ENCODE measurements at places on chromosomes 12 and 14.

DNA sequence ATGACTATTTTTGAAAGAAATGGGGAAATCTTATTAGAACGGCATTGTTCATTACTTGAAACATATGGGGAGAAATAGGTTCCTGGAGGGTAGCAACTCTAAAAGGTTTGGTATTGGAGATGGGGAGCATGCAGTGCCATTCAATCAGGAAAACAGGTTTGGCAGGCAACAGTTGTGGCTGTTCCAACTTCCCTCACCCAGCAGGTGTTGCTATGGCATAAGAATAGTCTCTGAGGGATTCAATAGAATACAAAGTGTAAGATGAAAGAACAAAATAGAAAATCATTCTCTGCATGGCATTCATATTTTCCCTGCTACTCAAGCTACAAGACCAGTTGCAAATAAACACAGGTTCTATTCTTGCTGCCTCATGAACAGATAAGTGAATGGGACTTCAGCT is 393.3 kb upstream of the RPL10L start:
- DNase-seq: no peak

GRCh38 chr12:104852896-104853295 is 105.2 kb downstream of the SLC41A2 start:
- DNase-seq: no peak

DNA sequence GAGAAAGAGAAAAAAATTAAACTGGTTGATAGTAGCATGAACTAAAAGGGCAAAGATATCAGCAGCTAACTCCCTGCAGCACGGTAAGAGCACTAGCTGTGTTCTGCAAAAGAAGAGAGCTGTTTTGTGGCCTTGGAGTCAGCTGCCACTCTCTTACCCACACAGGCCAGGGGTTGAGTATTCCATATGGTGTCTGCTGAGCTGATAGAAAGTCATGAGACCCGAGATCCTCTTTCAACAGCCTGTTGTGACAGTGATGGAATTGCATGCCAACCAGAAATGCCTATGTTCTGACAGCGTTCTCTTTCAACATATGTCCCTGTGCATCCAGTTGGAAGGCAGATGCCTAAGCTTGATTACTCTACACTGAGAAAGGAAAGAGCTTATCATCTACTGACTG is 39.9 kb downstream of the TMTC1 start:
- DNase-seq: no peak

DNA sequence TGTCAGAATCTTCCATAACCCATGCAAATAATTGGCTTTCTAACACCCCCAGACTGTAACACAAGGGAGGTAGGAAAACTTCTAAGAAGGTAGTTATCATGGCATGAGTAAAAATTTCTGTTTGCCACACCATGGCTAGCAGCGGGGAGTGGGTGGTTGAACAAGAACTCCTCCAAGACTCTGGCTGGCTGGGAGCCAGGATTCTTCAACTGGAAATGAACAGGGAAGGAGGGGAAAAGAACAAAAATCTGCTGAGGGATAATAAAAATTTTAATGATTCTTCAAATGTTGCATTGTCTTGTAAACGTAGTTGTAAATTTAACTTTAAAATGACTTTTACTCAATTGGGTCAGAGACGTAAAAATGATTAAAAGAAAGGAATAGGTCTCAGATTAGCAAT is 78.9 kb downstream of the AKAP6 start:
- DNase-seq: no peak

GRCh38 chr14:85688006-85688405 is 158.1 kb downstream of the FLRT2 start:
- DNase-seq: no peak

GRCh38 chr14:95085321-95085720 is 72.0 kb downstream of the DICER1 start:
- DNase-seq: no peak

- DNase-seq: no peak
Observed at GRCh38 chr12:4160314-4161040, 113.1 kb upstream of the CCND2 start.

GRCh38 chr12:6735448-6736191 is 11.8 kb downstream of the COPS7A start:
- peak; percentile 43 for DNase-seq

DNA sequence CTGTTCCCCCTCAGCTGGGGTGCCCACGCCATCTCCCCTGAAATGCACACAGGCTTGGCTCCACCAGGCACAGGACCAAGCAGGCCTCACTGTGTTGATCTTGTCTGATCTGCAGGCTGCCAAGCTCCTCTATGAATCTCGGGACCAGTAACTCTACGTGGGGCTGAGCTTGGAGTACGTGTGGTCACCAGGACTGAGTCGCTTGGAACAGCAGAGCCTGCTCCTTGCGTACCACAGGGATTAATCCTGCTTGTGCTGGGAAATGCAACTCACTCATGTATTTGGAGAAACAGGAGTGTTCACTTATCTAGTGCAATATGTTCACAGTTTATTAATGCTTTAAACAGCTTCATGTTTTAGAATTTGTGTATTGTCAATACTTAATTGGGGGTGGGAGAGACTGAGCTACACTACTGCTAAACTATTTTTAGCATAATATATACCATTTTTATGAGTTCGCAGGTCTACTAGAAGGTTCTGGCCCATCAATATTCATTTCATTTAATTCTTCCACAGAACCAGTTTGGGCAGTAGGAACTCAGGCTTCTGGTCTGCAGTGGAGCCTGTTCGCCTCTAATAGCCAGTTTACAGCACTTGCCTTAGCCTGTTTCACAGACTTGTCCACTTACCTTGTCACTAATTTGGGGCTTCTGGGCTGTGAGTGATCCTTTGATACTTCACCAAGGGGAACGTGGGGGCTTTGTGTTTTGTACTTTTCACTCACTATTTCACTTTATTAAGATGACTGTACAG is 17.4 kb downstream of the ZFYVE21 start:
- DNase-seq: no peak

DNA sequence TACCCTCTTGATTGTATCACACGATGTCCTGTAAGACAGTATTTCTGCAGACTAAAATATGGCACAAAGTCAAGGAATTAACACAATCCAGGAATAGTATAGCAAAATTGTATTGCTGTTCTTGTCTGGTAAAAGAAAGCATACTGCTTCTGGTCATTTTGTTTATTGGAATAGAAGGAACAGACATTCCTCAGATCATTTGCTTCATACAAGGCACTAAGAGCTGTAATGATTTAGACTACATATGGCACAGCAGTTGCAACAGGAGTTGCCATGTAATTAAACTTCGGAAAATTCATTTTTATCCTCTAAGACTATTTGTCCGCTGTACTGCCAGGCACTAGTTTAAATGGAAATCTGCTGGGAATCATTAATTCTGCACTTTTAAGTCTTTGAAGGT is 7.6 kb upstream of the KERA start:
- no peak for DNase-seq

- no peak for DNase-seq
Observed at GRCh38 chr14:101195309-101195901, 291.9 kb upstream of the RTL1 start.

DNA sequence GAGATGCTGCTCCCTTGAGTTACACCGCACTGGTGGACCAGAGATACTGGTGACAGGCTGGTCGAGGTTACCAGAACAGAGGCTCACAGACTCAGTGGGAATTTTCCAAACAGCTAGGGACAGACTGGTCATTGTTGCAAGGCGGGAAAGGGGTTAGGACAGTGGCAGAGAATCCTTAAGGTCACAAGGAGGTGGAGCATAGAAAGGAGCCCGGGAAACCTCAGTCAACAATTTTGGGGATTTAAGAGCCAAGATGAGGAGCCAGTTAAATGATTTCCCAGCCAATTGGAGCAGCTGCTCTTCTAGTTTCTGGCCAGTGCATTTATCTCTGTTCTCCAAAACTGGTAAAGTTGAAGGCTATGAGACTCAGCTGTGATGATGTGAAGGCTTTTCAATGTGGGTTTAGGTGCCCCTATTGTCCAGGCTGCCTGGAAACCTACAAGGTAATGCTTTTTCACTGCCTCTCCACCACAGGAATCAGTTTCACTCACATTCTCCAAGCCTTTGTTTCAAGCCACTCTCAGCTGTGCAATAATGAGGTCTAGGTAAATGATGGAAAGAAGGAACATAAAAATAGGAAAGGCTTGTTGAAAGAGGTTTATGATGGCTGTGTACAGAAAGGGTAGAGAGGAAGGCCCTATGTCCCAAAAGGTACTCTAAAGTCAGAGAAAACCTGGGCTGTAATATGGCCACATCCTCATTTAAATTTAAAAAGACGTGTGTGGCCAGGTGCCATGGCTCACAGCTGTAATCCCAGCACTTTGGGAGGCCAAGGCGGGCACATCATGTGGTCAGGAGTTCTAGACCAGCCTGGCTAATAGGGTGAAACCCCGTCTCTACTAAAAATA is 7.0 kb upstream of the TNS2 start:
- DNase-seq: no peak

DNA sequence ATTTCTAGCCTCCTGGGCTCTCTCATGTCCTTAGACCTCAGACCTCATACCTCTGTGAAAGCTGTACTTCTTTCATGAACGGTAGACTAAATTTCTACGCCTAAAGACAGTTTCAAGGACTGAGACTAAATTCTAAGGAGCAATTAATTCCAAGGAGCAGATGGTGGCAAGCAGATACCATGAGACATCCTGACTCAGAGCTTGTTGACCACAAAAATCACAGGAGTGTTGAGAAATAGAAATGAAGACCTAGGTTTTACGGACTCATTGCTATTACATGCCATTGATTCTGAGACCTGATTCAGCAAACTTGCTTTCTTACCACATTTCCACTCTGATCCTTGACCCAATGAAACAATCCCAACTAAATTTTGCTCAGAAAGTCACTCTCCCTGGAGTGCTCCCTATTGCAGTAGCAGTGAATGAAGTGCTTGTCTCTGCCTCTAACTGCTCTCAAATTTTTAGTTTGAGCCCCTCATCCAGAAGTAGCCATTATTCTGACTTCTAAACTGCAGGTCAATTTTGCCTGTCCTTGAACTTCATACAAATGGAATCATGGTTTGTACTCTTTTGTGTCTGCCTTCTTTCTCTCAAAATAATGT is 52.0 kb downstream of the PEX5 start:
- no peak for DNase-seq

- DNase-seq: no peak
Observed at GRCh38 chr12:122878780-122879612, 16.9 kb downstream of the VPS37B start.

DNA sequence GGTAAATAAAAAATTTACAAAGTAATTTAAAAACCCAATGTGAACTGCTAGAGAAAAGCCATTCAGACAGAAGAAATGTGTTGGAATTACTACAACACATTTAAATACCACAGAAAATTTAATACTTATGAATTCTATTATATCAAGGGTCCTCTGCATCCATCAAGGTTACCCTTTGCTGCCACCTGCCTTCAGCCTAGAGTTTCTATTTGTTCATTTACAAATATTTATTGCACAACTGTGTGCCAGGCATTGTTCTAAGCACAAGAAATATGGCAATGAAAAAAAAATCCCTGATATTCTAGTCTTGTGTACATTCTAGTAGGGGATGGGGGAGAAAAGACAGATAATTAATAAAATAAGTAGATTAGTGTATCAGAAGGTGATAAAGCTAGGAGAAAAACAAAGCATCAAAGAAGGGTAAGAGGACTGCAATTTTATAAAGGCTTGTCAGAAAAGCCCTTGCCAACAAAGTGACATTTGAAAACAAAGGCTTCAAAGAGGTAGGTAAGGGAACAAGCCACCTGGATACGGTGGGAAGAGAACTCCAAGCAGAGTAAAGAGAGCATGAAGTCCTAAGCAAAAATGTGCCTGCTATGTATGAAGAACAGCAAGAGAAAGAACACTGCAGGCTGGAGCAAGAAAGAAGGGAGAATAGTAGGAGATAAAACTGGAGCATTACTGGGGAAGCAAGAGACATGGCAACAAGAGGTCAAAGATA is 59.1 kb upstream of the SLC6A13 start:
- no peak for DNase-seq

GRCh38 chr14:35355981-35356841 is 48.3 kb downstream of the NFKBIA start:
- no peak for DNase-seq

GRCh38 chr14:99717682-99718013 is 33.5 kb downstream of the CYP46A1 start:
- no peak for DNase-seq

DNA sequence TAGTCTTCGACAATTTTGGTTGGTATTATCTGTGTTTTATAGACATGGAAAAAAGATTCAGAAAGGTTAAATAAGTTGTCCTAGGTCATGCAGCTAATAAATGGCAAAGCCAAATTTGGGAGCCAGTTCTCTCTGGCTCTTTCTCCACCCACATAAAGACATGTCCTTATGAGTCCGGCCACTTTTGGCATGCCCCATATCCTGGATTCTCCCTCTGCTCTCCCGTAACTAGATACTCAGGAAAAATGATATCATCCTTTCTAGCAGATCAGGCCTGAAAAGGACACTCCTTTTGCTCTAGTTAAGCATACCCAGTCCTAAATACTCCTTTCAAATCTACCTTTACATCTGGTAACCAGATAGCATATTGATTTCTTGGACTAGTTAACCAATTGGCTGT is 64.4 kb downstream of the TTLL5 start:
- no peak for DNase-seq

GRCh38 chr14:100436745-100437406 is 113.7 kb downstream of the SLC25A47 start:
- no peak for DNase-seq

- no peak for DNase-seq
Observed at GRCh38 chr12:4082809-4083403, 190.7 kb upstream of the CCND2 start.

DNA sequence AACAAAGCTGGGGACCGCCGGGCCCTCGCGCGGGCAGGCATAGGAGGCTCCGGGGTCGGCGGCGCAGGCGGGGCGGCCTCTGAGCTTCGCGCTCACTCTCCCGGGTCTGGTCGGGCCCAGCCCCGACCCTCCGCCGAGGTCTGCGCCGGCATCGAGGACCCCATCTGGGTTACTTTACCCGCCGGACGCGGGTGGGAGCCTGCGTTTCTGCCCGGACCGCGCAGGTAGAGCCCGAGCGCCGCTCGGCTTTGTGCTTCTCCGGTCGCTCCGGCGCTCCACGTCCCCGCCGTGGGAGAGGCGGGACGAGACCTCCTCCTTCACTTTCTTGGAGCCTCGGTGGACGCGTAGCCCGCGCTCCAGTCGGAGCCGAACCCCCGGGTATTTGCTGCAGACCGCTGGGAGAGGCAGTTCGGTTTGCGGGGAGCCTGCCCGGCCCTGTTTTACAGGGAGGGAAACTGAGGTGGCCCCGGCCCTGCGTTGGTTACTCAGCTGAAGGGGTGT is 63.2 kb downstream of the FBXL14 start:
- no peak for DNase-seq

DNA sequence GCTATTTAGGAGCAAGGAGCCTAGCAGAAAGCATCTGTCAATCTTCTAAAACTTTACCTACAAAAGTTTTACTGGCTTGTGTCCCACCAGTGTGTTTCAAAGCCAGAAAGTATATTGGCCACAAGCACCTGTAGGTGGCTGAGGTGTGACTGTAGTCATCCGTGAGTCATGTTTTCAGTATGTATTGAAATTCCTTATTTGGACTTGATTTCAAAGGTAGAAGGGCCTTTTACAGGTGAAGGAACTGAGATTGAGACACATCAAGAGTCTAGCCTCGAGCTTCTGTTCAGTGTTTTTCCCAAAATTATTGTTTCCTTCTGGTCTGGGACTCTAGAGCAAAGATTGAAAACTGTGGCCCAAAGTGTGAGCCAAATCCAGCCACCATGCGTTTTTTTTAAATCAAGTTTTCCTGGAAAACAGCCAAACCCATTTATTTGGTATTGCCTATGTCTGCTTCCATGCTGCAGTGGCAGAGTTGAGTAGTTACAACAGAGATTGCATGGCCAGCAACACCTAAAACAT is 195.3 kb upstream of the BCL2L14 start:
- no peak for DNase-seq

GRCh38 chr12:64518396-64518795 is 66.5 kb downstream of the TBK1 start:
- DNase-seq: no peak
